ENCODE measurements at places on chromosomes 3 and 15. TPM values are rescaled to one million over a fixed set of nuclear protein-coding genes. Genes with fewer than 3 reads are reported as not detected.

GRCh38 chr3:142445816-142446254 lies 2.0 kb downstream of the XRN1 start:
- H3K4me3 ChIP-seq: peak overlapping the region; percentile 64
- H3K27me3 ChIP-seq: no peaks in the 10 kb centered on the region
- H3K27ac ChIP-seq: no peak overlapping the region
- H3K36me3 ChIP-seq: peaks cover 4% of the 10 kb centered on the region

GRCh38 chr15:38084289-38084688 lies 149.8 kb downstream of the TMCO5A start:
- H3K27me3 ChIP-seq: no peaks in the 10 kb centered on the region
- H3K27ac ChIP-seq: no peak overlapping the region
- no peak overlapping the region for H3K4me3 ChIP-seq
- no peaks in the 10 kb centered on the region for H3K36me3 ChIP-seq
- DNase-seq: no peak
- no peaks in the 10 kb centered on the region for H3K4me1 ChIP-seq

The GAP43 gene
- 12.8 TPM for total RNA-seq

DNA sequence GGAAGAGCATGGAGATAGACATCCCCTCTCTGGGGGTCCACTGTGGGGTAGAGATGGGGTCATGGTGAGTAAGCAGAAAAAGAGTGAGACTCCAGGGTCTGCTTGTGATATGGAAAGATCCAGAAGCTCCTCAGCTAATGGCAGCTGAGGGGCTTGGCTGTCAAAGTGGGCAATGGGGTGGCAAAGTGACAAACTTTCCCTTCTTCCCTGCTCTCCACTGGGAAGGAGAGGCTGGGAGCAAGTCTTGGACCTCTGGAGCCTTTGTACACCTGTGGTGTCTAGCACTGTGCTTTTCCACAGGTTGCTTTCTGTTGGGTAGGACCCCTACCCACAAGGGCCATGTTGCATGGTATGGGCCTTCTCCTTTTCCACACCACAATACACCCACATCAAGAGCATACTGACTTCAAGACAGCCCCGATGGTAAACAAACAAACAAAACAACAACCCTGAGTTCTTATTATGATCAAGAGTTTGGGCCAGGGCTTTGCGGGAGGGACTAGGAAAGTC lies 3.5 kb downstream of the ITGA11 start:
- no peaks in the 10 kb centered on the region for H3K4me1 ChIP-seq
- H3K4me3 ChIP-seq: no peak overlapping the region
- no peaks in the 10 kb centered on the region for H3K36me3 ChIP-seq
- peaks cover 31% of the 10 kb centered on the region for H3K27me3 ChIP-seq

GRCh38 chr3:1766384-1766783 lies 332.3 kb upstream of the CNTN4 start:
- no peaks in the 10 kb centered on the region for H3K27me3 ChIP-seq
- no peaks in the 10 kb centered on the region for H3K36me3 ChIP-seq

Data from H9 (cell line).